ENCODE measurements at places on chromosomes 16 and 17.

GRCh38 chr17:76943781-76944213 is 75.6 kb downstream of the MGAT5B start:
- DNase-seq, result no peak

- no peak for DNase-seq
These were observed 10.9 kb downstream of the SLC43A2 start for GRCh38 chr17:1617620-1618174.

- peak; percentile 49 for DNase-seq
These were observed at the start of gene DPH1 for GRCh38 chr17:2029911-2030778. Gene DPH1, plus strand, starts transcription at chr17:2030153. Its CDS starts 17 bp downstream, at chr17:2030170.

- DNase-seq, result no peak
These were observed 32.0 kb downstream of the GTF3C1 start for GRCh38 chr16:27517664-27518063.

Measured in NCI-H187 (cell line).